Stimulated activated CD4-positive, alpha-beta T cell treated with anti-CD3 and anti-CD28 coated beads, TNF-alpha, amount 100 ng/mL, for 1 hour (primary cell): ENCODE measurements at places on chromosomes 5 and 9.

DNA sequence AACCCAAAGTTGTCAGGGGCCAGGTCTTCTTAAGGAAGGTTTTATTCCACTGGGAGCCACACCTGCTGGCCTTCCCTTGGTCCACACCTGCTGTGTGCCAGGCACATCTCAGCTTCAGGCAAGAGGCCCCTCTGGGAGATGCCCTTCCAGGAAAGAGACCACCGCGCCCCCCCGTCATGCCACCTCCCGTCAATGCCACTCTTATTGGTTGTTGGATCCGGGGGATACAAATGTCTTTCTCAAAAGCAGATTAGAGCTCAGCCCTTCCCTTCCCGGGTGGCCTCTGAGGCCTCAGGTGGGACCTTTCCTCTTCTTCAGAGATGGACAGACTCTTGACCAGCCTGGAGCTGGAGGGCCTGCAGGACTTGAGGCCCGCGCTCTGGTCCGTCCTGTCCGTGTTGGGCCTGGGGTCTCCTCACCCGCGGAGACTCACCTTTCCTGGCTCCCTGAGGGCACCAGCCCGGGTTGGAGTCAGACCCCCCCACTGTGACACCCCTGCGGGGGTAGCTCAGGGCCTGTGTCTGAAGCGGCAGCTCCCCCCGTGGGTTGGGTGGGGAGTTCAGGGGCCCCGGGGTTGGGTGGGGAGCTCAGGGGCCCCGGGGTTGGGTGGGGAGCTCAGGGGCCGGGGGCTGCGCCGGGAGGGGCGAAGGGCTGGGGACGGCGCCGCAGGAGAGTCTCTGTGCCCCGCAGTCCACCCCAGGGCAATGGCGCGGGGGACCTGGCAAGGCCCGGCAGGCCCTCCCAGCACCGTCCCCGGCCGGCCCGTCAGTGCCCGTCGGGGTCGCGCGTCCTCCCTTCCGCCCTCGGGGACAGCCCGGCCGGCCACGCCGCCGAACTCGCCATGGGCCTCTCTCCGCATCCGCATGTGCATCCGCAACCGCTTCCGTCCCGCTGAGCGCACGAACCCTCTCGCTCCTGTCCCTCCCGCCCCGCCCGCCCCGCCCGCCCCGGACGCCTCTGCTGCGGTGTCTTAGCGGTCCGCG lies 3.7 kb upstream of the SLC9A3 start:
- DNase-seq = no peak

DNA sequence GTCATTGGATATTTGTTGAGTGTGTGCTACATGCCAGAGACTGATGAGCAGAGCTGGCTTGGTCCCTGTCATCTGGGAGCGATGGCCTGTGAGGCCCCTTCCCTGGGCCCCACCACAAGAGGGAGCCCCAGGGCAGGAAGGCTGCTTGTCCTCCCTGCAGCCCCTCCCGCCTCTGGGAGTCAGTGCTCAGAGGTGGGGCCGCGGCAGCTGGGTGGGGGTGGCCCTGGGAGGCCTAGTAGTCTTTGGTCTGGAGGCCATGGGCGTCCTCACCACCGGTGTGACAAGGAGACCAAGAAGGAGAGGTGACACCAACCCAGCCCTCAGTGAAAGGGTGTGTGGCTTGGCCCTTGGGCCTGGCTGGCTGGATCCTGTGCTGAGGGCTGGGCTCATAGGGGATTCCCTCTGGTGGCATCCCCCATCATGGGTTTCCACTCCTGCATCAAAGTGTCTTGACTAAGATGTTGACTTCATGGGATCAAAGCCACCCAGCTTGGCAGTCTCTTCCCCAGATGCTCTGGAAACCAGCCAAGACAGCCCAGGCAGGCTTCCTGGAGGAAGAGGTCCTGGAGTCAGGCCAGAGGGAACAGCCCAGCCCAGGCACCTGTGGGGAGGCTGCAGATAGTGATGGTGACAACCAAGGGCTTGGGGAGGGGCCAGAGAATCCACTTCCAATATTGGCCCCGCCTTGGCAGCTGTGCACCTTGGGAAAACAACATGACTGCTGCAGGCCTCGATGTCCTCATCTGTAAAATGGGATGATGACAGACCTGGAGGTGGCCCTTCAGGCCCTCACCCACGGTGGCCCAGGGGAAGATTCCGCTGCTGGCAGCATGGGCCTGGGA lies 166.7 kb downstream of the GAPVD1 start:
- no peak for DNase-seq

GRCh38 chr5:89900346-89900745 lies 509.2 kb downstream of the CETN3 start:
- no peak for DNase-seq

GRCh38 chr5:68542207-68542606 lies 326.7 kb downstream of the PIK3R1 start:
- no peak for DNase-seq

- no peak for DNase-seq
Observed at GRCh38 chr5:80125962-80126480, 90.9 kb downstream of the THBS4 start.

DNA sequence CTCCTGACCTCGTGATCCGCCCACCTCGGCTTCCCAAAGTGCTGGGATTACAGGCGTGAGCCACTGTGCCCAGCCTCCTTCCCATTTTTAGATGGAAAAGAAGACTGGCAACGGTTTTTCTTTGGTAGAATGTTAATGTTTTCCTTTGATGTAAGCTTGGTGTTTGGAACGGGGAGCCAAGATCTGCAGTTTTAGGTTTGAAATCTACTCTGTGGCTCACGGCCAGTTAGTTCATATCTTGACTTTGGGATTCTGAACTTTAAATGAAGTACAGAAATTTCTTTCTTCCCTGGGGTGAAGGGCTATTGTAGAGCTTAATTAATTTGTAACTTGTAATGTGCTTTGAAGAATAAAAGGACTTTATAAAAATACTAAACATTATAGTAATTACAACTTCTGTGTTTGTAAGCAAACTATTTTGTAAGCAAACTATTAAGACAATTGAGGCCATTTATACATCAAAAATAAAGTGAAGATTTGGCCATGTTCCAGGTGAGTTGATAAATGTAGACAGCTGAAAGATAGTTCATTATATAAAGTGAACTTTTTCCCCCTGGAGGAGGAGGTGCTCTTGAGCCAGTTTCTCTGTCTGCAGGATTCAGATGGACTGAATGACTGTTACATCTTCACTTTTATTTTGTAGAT lies 117.1 kb upstream of the TUT7 start:
- no peak for DNase-seq

- DNase-seq = no peak
Observed at GRCh38 chr5:84274585-84275468, 109.9 kb downstream of the EDIL3 start.

- no peak for DNase-seq
Observed at GRCh38 chr5:75234251-75234650, 2.4 kb downstream of the ANKRD31 start.

- DNase-seq = no peak
Observed at GRCh38 chr9:13648676-13649075, 369.2 kb upstream of the MPDZ start.

DNA sequence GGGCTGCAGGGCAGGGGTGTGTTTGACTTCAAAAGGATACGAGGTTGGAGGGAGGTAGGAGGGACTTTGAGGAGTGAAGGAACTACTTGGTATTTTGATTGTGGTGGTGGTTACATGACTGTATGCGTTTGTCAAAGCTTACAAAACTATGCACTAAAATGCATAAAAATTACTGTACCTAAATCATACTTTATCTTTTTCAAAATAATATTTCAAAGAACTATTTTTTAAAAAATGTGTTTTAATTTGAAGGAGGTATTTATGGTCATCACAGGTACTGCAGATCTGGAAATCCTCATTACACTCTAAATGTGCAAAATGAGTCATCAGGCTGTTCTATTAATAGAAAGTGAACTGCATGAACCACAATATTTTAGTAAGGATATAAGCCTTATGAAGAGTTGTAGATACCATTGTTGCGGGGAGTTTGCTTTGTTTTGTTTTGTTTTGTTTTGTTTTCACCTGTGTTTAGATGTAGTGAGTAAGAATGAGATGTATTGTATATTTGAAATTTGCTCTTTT lies 116.9 kb downstream of the ARRDC3 start:
- DNase-seq = no peak

DNA sequence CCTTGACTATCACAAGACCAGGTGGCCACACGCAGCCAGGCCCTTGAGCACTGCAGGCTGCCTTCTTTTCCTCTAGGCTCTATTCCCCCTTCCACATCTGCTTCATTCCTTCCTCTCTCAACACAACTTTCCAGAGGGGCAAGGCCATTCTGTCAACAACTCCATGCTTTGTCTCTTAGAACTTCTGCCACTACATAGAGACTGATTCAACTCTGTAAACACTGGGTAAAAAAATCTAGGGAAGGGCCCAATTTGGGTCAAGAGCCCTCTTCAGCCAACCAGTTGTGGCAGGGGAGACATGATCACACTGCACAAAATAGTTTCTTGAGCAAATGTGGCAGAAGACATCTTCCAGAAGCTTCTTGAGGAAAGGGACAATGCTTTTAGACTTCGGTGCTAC lies 55.6 kb downstream of the ATPSCKMT start:
- DNase-seq = no peak

GRCh38 chr9:5851445-5851844 lies 18.5 kb upstream of the ERMP1 start:
- DNase-seq = no peak

- no peak for DNase-seq
Observed at GRCh38 chr9:8783941-8784340, 984.4 kb upstream of the DMAC1 start.

DNA sequence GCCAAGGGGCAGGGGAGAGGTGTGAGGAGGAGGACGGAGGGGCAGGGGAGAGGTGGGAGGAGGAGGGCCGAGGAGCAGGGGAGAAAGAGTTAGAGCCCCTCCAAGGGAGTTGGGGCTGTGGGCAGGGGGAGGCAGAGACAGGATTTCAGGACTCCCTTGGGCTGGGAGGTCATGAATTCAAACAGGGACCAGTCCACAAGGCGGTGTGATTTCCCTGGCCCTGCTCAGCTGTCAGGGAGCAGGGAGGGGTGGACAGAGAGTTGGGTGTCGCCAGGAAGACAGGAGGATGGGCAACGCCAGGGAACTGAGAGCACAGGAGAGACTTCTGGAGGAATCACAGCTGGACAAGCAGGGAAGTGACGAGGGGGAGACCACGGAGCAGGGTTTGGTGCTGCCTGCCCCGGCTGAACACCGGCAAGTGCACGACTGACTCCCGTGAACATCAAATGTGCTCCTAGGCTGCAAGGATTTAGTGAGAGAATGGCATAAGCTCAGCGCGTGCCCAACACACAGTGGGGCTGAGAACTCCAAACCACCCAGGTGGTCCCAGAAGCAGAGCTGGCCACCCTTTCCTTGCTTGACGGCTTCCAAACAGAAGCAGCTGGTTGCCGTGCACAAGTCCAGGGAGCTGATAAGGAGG lies 17.8 kb upstream of the OLFM1 start:
- DNase-seq = no peak

DNA sequence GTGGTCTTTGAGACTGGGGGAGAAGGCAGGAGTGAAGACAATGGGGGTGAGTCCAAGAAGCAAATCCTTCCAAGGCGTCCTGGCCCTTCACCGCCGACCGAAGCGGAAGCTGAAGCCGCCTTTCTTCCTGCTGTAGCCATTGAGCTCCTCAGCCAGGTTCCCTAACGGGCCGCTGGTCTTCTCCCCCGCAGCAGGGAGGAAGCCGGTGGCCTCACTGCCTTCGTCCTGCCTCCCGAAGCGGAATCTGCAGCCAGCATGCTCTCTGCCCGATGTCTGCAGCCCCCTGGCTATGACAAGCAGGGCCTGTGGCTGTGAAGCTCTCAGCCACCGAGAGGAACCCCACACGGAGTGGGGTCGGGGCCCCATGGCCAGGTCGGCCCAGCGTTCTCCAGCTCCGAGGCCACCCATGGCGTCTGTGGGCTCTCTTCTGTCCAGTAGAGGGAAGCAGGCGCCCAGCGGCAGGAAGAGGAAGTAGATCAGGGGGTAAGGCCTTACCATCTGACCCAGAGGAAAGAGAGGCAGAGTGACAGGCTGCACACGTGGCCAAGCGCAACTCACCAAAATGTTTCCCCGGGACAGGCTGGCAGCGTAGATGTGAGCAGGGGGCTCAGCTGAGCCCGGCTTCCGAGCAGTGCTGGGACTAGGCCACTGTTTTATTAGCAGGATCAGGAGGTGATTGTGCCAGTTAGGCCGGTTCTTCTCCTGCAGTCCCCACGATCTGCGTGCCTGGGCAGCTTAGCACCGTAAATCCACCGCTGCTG lies 3.1 kb downstream of the QRFP start:
- DNase-seq = no peak

- no peak for DNase-seq
Observed at GRCh38 chr9:281741-282645, 67.3 kb downstream of the DOCK8 start.

GRCh38 chr5:93577854-93578812 lies 2.9 kb downstream of the NR2F1-AS1 start:
- DNase-seq = no peak

- DNase-seq = no peak
Observed at GRCh38 chr5:169942181-169942580, 38.1 kb downstream of the INSYN2B start.

GRCh38 chr5:1252681-1253080 lies 27.5 kb downstream of the SLC6A18 start:
- DNase-seq = no peak

- DNase-seq = no peak
Observed at GRCh38 chr5:4520559-4520958, 619.6 kb upstream of the ADAMTS16 start.

DNA sequence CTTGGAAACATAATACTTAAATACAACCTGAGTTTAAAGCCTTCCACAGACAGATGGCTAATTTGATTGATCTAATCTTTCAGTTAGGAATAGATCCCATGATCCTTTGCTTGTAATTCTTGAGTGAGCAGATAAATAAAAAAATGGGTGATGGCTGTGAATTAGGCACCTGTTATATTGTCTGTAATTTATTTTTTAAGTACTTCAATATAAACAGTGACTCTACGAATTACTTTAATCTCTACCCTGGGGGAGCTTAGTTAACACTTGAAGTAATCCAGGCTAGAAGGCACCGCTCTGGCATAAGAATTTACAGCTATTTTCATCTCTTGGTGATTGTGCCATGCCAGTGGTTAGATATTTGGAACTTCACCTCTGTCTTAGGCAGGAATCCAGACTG lies 9.0 kb downstream of the EGFLAM start:
- DNase-seq = no peak

GRCh38 chr9:1253064-1253979 lies 203.2 kb downstream of the DMRT2 start:
- no peak for DNase-seq

DNA sequence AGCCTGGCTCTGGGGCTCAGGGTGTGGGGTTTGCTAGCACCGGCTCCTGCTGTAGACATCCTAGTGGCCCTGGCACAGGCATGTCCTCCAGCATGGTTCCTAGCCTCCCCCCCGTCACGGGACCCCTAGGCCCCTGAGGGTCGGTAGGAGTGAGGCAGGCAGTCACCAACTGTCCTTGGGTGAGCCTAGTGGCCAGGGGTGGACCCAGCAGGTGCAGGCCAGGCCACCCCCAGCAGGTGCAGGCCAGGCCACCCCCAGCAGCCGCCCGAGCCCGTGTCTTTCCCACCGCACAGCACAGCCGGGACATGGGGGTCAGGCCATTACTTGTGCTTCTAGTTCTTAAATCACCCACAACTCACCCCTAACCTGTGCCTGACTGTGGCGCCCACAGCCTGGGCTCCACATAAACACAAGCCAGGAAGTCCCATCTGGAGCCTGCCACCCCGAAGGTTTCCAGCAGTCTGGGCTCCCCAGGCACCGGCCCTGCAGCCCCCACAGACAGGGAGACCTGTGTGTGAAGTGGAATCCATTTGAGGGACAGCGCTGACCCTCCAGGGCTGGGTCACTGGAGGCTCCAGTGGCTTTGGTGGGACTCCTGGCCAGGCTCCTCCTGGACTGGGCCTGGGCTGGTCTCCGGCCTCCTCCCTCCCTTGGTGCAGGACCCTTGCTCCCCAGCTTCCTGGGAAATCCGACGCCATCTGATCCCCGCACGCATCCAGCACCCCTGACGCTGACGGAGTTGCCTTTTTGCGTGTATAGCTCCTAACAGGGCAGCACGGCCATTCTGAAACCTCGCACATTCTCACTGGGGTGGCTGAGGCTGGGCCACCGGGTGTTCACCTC lies 114.1 kb upstream of the LPCAT1 start:
- DNase-seq = no peak
